ENCODE measurements at places on chromosomes 2 and 18. TPM values are rescaled to one million over a fixed set of nuclear protein-coding genes. Genes with fewer than 3 reads are reported as not detected.

Gene CD8B2
- not detected for total RNA-seq

Gene KIF1A
- under 0.01 TPM for total RNA-seq

Gene ASB18
- under 0.01 TPM for total RNA-seq

Gene ANKRD30BL
- total RNA-seq: 0.29 TPM

Gene LMAN2L
- total RNA-seq: 16.5 TPM

- H3K36me3 ChIP-seq: no peaks in the 10 kb centered on the region
- H3K4me3 ChIP-seq: no peak overlapping the region
- H3K4me1 ChIP-seq: peaks cover 2% of the 10 kb centered on the region
- no peak for DNase-seq
- H3K27me3 ChIP-seq: peaks cover 7% of the 10 kb centered on the region
- H3K27ac ChIP-seq: no peak overlapping the region
Measured at GRCh38 chr2:132665401-132666140, 4.4 kb downstream of the LYPD1 start.

DNA sequence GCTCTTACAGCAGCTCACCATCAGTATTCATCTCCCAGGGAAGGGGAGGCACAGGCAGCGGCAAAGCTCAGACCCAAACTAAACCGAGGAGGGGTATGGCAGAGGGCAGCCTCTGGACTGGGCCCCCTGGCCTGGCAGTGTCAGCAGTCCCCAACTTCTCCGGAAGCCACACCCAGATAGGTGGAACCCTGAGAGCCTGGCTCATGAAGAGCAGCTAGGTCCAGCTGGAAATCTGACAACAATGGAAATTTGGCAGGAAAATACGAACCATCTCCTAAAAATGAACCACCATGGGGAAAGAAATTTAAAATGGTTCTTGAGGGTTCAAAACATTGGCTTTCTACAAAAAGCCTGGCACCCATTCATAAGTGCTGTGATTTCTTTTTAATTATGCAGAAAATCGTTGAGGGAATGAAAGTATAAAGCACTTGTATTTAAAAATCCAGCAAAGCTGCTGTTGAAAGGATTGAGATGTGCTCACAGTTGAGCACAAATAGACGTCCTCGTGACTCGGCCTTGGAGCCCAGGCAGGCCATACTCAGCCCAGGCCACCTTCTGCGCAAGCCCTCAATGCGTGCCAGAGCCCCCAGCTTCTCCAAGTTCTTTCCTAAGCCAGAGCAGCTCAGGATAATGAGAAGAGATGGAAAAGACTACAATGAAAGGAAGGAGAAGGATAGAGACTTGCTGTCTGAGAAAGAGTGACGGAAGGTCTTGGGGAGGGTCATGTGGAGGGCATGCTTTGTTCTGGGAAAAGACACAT is 93.0 kb downstream of the COL6A3 start:
- DNase-seq: no peak
- peaks cover 49% of the 10 kb centered on the region for H3K36me3 ChIP-seq
- no peak overlapping the region for H3K4me3 ChIP-seq
- peak overlapping the region; percentile 40 for H3K27ac ChIP-seq
- peaks cover 25% of the 10 kb centered on the region for H3K4me1 ChIP-seq

GRCh38 chr2:29057006-29057405 is 17.3 kb downstream of the PCARE start:
- H3K4me3 ChIP-seq: no peak overlapping the region
- H3K27me3 ChIP-seq: peaks cover 2% of the 10 kb centered on the region
- no peak overlapping the region for H3K27ac ChIP-seq
- H3K4me1 ChIP-seq: no peaks in the 10 kb centered on the region

DNA sequence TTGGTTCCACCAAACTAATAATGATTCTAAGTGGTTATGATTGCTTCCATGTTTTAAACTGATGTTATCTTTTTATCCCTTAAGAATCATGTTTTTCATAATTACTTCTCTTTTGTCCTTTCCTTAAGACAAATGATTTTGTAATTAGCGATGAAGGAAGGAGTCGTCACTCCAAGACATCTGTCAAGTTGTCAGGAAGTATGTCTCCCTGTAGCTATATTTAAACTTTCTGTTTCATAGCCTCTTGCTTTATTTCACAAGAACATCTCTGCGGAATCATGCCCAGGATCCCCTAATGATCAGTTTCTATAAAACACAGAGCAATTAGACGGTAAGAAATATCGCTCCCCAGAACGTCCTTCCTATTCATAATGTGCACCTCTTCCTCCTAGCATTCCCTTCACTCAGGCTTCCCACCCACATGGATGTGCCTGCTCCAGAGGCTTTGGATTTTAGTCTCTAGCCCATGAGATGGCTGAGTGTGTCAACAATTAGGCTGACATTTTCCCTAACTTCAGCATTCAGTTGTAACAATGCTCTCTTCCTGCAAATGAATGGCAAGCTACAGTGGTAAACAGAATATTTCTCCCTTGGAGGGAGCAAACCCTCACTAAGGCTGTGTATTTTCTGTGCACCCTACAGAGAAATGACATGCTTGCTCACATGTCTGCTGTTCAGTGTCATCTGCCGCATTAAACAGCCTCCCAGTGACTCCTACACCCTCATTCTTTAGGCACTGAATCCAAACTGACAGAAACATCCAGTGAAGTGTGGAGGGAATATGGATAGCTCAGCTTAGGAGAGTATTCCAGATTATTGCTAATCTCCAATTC is 879.6 kb upstream of the CELF4 start:
- H3K36me3 ChIP-seq: no peaks in the 10 kb centered on the region
- H3K27me3 ChIP-seq: no peaks in the 10 kb centered on the region
- DNase-seq: no peak
- no peak overlapping the region for H3K4me3 ChIP-seq
- H3K4me1 ChIP-seq: no peaks in the 10 kb centered on the region

DNA sequence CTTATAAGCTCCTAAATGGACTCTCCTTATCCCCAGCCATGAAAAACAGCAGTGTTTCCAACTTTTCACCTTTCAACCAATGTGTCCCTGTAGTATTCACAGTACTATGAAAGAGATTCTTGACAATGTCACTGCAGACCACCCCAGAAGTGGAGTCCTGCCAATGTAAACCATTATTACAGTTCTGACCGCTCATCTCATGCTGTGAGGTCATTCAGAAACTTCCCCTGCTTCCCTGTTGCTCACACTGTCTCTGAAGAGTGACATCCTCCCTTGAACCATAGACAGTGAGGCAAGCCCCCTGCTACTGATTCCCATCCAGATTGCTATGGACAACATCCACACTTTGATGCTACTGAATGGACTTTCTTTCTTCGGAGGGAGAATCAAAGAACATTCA is 1523.7 kb upstream of the ACVR2A start:
- no peaks in the 10 kb centered on the region for H3K36me3 ChIP-seq
- H3K4me3 ChIP-seq: peak overlapping the region; percentile 25
- peak overlapping the region; percentile 7 for H3K27ac ChIP-seq
- no peak for DNase-seq
- peaks cover 34% of the 10 kb centered on the region for H3K4me1 ChIP-seq

DNA sequence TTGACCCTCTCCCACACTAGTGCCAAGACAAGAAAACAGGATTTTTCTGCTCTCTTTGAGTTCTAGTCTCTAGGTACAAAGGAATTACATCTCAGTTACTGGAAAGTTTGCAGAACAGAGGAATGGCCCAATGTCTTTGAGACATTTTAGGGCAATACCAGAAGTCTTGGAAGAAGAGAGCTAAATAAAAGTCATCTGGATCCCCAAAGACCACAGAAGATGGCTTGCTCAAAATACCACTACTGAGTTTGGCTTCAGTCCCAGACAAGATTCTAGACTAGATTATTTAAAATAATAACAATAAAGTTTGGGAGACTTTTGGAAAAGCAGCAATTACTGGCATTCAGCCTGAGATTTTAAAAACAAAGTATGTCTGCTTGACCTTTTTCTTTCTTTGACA is 61.9 kb upstream of the HK2 start:
- peaks cover 15% of the 10 kb centered on the region for H3K4me1 ChIP-seq
- no peak for DNase-seq
- H3K36me3 ChIP-seq: no peaks in the 10 kb centered on the region
- no peak overlapping the region for H3K4me3 ChIP-seq

DNA sequence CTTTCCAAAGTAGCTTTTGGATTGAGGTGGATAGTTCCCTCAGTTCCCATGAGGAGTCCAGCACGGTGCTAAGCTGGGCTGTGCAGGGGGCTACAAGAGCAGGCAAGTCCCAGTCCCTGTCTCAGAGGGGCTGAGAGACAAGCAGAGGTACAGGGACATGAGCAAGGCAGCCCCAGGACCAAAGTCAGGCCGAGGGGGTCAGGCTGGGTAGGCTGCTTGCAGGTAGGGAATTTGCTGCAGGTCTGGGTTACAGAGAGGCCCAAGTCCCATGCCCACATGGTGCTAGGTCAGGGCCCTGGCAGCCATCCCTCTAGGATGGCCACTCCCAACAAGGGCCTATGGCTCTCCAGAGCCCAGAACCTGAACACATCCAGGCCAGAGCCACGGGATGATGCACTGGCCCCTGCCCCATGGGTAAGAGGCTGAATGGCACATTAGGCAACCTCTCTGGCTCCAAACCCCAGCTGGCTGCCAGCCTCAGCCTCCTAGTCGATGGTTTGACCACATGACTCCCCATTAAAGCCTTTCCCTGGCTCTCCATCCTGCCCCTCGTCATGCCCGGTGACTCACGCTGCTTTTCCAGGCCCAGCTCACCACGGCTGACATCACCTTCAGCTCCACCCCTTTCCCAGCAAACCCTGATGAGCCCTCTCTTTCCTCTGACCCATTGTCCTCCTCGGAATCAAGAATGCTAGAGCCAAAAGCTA is 83.7 kb downstream of the SDC1 start:
- H3K27me3 ChIP-seq: no peaks in the 10 kb centered on the region
- DNase-seq: peak; percentile 97
- no peak overlapping the region for H3K4me3 ChIP-seq
- peak overlapping the region; percentile 91 for H3K27ac ChIP-seq
- H3K4me1 ChIP-seq: peaks cover 18% of the 10 kb centered on the region

DNA sequence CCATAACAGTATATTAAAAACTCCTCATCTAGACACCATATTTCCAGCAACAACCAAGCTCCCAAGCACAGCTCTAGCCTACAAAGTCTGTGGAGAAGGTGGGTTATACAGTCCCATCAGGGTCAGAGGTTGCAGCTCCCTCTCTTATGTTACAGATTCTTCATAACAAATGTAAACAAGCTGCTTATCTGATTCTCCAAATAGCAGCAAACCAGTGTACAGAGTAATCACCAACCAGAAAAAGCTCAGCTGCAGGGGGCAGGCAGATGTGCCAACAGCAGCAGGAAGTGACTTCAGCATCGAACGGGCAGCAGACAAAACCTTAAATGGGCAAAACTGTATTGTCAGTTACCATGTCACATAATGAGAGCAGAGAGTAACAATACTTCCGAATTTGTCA is 52.9 kb upstream of the NABP1 start:
- no peak overlapping the region for H3K27ac ChIP-seq
- no peak overlapping the region for H3K4me3 ChIP-seq
- H3K4me1 ChIP-seq: peaks cover 12% of the 10 kb centered on the region
- H3K27me3 ChIP-seq: no peaks in the 10 kb centered on the region
- H3K36me3 ChIP-seq: no peaks in the 10 kb centered on the region
- no peak for DNase-seq
